ENCODE measurements at places on chromosomes 7 and 10. TPM values are rescaled to one million over a fixed set of nuclear protein-coding genes. Genes with fewer than 3 reads are reported as not detected.

LRWD1 gene
- 30.4 TPM for polyA plus RNA-seq

SLC35G1 gene
- 1.6 TPM for polyA plus RNA-seq

NPSR1 gene
- not detected for polyA plus RNA-seq

NUTM2A gene
- polyA plus RNA-seq, result 1.5 TPM

PAX4 gene
- not detected for polyA plus RNA-seq

LRRN3 gene
- 7.2 TPM for polyA plus RNA-seq

CACNA2D1 gene
- 4.6 TPM for polyA plus RNA-seq

INPP5A gene
- 17.6 TPM for polyA plus RNA-seq

PTPRN2 gene
- 130 TPM for polyA plus RNA-seq

UCMA gene
- polyA plus RNA-seq, result not detected

EN2 gene
- polyA plus RNA-seq, result 0.19 TPM

TMEM196 gene
- 0.27 TPM for polyA plus RNA-seq

- no peak for DNase-seq
Observed at GRCh38 chr10:114442091-114442630, 37.9 kb upstream of the AFAP1L2 start.

DNA sequence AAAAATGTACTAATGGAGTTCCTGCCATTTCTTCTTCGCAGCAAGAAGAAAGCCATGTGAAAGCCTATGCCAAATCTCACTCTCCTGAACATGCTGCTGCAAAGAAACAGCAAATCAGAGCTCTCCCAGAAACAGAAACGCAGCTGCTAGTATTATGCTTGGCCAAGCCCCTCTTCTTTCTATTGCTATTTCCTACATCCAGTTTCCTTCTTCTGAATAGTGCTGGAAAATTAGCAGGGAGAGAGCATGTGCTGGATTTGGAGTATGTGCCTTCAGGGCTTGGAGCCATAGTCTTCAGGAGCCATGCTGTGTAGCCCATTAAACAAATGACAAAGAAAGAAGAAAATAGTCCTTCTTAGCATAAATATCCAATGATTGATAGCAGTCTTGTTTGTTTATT is 852.0 kb upstream of the PHF14 start:
- DNase-seq, result peak; percentile 85

DNA sequence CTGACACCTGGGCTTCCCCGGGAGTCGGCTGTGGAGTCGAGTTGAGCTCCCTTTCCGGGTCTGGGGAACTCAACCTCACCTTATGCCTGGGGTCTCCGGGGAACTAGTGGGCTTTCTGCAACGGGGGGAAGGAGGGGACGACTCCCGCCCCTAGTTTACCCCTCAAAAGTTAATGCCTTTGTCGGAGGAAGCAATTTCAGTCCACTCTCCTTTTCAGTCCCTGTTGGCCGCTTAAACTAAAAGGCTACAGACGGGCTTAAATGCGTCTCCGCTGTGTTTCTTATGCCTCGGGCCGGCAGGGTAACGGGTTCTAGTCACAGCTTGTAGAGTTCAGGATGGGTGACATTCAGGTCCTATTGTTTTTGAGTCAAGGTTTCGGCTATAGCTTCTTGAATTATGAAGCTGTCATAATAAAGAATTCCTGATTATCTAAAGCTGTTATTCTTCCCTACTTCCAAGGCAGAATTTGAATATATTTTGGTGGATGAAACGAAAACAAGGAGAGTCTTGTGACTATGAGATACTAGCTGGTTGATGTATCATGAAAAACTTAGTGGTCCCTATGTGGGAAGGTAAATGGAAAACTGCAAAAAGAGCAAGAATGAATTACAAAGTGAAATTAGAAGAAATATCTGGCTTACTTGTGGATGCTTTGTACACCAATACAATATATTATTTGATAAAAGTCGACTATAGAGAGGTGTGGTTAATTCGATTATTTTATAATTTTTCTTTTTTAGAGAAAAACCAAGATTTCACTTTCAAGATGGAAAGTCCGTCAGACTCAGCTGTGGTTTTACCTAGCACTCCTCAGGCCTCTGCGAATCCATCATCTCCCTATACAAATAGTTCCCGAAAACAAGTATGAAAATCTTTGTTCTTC is 495 bp downstream of the SFR1 start:
- DNase-seq, result peak; percentile 3

DNA sequence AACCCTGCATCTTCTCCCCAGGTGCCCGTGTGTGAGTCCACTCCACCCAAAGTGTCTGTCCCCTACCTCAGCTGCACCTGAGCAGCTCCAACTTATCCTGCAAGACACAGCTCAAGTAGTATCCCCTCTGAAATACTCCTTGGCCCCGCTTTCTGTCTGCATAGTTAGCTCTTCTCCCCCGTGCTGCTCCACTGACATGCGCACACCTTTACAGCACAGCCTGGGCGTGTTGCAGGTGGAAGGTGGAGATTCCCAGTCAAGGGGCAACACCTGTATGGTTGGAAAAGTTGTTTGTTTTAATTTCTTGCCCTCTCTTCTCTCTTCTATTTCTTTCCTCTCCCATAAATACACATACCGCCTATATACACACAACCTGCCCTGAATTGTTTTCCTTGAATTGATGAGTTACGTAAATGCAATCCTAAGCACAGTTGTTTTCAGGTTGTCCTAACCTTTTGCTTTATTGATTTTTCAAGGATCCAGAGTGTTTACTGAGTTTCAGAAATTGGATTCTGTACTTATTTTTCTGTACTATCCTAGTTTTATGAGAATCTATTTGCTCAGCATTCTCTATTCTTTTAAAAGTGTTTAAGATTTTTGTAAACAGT is 14.9 kb downstream of the MET start:
- no peak for DNase-seq

DNA sequence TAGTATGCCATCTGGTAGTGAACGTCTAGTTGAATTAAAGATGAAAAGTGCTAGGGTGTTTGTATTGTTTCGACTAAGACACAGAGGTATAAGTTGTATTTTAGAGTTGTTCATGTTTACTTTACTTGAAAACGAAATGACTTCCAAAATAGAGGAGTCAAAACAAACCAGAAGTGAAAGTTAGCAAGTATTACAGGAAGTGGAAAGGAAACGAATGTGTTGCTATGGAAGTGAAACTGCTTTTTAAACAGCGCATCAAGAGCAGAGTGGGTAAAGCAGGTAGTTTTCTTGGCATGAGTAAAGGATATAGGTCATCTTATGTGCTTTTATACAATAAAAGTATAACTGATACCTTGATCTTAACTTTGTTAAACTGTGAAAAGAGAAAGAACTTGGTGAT is 20.0 kb upstream of the GALNTL5 start:
- no peak for DNase-seq

GRCh38 chr10:30840395-30841050 is 191.1 kb downstream of the ZNF438 start:
- DNase-seq, result no peak

DNA sequence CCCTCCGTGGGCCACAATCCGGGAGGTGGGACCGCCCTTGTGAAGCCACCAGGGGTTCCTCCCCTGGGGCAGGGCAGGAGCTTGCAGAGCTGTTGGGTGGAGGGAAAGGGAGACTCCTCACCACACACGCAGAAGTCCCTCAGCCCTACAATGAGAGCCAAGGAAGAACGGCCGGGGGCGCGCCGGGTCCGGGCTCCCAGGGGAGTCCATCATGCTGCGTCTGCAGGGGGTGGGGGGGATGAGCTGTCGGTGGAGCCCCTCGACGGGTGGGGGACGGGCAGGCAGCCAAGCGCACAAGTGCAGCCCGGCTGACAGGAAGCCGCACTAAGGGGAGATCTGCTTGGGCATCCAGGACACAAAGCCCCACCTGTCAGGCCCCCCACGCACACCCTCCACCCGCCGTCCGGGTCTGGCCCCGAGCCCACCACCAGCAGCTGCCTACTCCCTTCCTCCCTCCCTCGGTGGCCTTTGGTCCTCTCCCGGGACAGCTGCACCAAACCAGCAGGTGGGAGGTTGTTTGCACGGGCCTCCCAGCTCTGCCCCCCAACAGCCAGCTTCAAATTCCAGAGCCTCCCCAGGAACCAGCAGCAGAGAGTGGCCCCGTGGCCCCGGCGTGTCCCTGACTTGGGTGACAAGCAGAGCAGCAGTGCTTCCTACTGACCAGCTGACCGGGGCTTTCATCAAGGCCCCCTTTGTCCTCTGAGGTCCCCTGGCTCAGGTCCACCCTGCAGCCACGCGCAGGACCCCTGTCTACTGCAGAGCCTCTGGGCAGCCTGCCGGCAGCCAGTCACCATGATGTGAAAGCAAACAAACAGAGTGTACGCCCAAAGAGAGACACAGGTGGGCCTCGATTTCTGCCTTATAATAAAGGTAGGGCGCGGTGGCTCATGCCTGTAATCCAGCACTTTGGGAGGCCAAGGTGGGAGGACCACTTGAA is 50.3 kb downstream of the HIP1 start:
- peak; percentile 61 for DNase-seq

- no peak for DNase-seq
Observed at GRCh38 chr7:42549866-42550485, 313.0 kb upstream of the GLI3 start.

DNA sequence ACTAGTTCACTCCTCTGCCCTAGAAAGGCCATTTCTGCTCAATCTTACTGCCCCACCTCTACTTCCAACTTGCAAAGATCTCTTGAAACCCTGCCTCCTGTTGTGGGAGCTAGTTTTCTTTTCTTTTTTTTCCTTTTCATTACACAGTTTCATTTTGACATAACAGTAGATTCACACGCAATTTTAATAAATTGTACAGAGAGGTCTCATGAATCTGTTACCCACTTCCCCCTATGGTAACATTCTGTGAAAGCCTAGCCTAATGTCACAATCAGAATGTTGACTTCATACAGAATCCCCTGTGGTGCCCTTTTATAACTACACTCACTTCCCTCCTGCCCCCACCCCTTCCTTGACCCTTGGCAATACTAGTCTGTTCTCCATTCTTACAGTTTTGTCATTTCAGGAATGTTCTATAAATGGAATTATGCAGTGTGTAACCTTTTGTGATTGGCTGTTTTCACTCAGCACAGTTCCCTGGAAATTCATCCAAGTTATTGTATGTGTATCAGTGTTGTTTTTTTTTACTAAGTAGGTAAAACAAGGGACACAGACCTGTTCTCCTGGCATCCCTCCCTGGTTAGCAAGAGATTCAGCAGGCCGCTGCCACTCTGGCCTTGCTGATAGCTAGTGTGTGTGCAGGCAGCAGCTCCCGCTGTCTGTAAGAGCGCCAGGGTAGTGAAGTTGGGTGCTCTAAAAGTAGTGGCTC is 21.5 kb downstream of the CHST3 start:
- DNase-seq, result no peak

- no peak for DNase-seq
Observed at GRCh38 chr10:108014145-108014901, 849.8 kb upstream of the SORCS1 start.

- DNase-seq, result no peak
Observed at GRCh38 chr7:14424675-14425074, 435.2 kb upstream of the ETV1 start.

- no peak for DNase-seq
Observed at GRCh38 chr7:65449505-65449852, 75.8 kb downstream of the ZNF92 start.

- DNase-seq, result no peak
Observed at GRCh38 chr10:5904227-5904626, 14.2 kb downstream of the FBH1 start.

- DNase-seq, result no peak
Observed at GRCh38 chr7:129797214-129797789, 155.5 kb downstream of the UBE2H start.

GRCh38 chr10:559767-560047 is 129.8 kb downstream of the DIP2C start:
- DNase-seq, result no peak

- DNase-seq, result no peak
Observed at GRCh38 chr7:143439866-143440265, 3.4 kb upstream of the TAS2R60 start.

DNA sequence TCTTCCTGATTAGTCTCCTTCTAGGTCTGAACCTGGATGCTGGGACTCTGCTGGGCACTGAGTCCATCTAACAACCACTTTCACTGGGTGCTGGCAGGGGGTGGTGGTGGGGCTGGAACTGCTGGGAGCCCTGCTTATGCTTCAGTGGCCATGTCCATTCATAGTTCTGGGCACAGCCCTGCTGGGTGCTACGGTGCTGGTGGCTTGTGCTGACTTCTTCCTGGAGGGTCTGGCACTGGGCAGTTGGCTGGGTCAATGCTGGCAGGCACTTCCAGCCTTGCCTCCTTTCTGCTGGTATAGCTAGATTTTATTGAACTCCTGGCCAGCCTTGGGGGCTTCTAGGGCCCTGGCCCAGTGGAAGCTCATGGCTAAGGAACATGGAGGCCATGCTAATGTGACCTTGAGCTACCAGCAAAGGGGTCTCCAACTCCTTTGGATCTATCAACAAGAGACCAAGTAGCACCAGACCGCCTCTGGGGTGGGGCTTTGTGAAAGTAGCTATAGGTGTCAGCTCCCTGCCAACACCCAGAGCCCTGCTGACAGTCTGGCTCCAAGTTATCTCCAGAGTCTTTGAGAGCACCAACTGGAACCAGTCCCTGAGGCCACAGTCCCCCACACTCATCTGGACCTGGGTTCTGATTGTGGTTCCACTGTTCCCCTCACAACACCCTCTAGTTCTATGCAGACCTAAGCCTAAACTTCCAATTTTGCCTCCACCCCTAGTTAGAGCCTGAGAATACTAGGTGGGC is 99.6 kb downstream of the MAGI2 start:
- no peak for DNase-seq

DNA sequence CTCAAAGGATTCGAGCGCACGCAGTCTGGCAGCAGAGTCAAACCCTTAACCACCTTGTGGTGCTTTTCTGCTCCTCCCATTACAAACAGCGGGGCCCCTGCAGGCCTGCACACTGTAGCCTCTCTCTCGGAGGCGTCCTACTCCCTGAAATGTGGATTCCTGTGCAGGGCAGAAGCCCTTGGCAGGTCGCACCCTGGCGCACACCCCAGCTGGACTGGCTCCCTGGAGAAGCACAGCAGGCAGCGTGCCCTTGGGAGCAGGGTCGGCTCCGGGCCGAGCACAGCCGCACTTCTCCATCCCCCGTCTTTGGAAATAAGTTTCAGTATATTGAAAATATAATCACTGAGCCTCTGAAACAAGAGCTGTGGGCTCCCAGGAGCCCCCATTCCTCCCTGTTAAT is 144.1 kb downstream of the C10orf105 start:
- DNase-seq, result no peak

DNA sequence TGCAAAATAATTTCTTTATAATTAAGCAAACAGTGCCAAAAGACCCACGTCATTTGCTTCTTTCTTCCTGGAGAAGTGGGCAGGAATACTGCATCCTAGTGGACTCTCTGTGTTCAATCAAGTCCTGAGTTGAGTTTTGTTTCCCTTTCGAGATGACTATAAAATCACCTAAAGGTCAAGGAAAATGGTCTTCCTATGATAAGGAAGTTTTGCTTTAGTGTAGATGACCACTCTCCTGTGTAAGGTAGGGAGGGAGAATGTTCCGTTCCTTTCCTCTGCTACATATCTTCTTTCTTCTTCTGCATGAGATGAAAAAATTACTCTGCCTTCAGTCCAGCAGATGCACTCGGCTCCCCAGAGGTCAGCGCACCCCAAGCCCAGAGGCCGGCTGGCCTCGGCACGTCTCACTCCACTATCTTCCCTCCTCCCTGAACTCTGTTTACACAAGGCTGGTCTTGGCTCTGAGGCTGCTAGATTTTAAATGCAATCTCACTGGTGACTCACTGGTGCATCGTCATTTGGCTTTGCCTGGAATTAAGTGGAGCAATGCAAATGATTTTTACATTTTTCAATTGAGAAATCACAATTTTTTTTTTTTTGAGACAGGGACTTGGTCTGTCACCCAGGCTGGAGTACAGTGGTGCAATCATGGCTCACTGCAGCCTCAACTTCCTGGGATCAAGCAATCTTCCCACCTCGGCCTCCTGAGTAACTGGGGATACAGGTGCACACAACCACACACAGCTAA is 18.6 kb upstream of the VDAC2 start:
- DNase-seq, result no peak

- DNase-seq, result peak; percentile 70
Observed at GRCh38 chr7:23277359-23277989, 21.7 kb upstream of the MALSU1 start.

- no peak for DNase-seq
Observed at GRCh38 chr10:3684891-3685290, 100.1 kb downstream of the KLF6 start.

Data from brain (organoid and tissue), 16 donors.